ENCODE measurements at places on chromosomes 7 and 10. TPM values are rescaled to one million over a fixed set of nuclear protein-coding genes. Genes with fewer than 3 reads are reported as not detected.

DNA sequence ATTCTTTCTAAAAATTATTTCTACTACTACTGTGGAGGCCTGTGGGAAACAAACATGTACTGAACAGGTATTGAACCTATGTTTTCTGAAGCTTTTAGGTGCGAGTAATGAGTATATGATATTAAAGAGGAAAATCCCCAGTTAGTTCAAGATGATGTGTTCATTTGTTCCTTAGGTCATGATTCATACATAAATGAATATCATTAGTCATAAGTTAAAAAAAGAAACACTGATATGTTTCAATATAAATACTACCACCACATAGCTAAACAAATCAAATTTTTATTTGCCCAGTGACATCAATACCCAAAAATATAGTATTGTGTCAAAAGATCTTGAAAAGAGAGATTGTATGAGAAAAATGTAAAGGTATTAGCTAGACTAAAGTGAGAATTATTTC is 210.7 kb upstream of the GNAI1 start:
- DNase-seq, result no peak

GRCh38 chr10:116688241-116688711 is 54.1 kb downstream of the HSPA12A start:
- DNase-seq, result no peak

- DNase-seq, result no peak
Observed at GRCh38 chr10:72720814-72721660, 29.1 kb downstream of the MCU start.

GRCh38 chr10:122190176-122190943 is 80.7 kb upstream of the BTBD16 start:
- no peak for DNase-seq

The VWA2 gene
- total RNA-seq, result 0.05 TPM
